ENCODE measurements at places on chromosomes 3 and 15.

- no peak for DNase-seq
These were observed 86.4 kb downstream of the TBL1XR1 start for GRCh38 chr3:177110895-177111294.

GRCh38 chr3:114496874-114497273 lies 203.0 kb downstream of the TIGIT start:
- no peak for DNase-seq

DNA sequence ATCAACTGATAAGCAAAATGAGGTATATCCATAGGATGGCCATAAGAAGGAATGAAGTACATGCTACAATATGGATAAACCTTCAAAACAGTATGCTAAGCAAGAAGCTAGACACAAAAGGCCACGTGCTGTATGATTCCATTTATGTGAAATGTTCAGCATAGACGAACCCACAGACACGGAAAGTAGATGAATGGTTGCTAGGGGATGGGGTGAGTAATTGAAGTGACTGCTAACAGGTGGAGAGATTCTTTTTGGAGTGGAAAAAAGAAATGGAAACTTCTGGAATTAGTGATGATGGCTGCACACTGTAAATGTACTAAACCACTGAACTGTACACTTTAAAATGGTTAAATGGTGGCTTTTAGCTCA lies 630 bp upstream of the EFCAB12 start:
- DNase-seq = no peak

DNA sequence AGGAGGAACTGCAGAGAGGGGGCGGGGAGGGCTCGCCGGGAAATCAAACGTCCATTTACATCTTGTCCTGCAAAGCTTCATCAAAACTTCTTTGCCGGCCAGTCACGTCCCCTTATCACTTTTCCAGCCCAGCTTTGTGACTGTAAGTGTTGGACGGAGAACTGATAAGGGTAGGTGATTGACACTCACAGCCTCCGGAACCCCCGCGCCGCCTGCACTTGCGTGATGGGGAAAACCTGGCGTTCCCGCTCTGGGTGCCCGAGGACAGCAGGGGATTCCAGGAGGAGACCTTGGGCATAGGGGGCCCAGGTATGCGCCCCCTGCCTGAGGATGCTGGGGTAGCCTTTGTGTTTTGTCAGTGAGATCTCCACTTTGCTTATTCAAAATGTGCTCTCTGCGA lies 72.8 kb upstream of the ANKRD34C start:
- no peak for DNase-seq

DNA sequence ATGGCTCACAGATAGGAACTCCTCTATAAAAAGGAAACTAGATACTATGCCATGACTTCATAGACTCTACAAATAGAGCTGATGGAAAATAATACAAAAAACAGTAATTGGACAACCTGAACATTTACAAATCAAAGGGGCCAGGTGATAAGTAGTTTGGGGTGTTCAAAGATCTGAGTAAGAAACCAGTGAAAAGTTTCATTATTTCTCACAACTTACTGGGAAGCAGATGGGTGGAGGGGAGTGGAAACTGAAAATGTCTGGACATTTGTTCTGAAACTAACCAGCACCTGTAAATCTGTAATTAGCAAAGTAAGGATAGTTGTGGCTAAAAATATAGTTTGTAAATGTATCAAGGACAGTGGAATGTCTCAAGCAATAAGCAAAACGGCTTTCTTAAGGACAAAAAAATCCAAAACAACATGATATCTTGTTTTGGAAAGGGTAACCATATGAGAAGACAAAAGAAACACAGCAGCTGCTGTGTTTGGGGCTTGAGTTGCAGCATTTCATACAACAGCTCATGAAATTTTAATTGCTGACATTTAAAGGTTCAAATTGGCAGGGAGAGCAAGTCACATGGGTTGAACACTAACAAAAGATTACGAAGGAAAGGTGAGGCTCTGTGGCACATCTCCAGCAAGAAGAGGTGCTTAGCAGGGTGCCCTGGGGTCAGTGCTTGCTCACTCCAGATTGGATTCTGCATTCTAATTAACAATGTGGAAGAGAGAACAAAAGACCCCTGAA lies 26.8 kb upstream of the THBS1 start:
- no peak for DNase-seq

GRCh38 chr15:49915822-49916221 lies 203.2 kb downstream of the ATP8B4 start:
- no peak for DNase-seq

- DNase-seq = no peak
These were observed 15.0 kb upstream of the KBTBD8 start for GRCh38 chr3:66983101-66983500.

DNA sequence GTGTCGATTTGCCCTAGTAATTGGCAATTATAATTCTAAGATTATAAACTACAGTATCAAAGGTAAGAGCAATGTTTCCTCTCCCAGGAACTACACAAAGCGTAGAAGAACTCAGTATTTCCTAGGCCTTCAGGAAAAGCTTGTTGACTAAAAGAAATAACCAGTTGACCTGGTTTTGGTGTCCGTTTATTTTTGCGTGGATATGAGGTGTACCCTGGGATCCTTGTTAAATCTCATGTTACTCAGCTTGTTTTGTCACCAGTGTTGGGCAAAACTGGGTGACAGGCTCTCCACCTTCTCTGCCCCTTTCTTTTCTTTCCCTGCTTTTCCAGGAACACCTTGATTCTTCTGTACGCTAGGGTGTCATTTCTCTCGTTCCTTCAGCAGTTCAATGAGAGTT lies 97.2 kb downstream of the CACNA1D start:
- DNase-seq = no peak

GRCh38 chr3:146929696-146930095 lies 324.6 kb upstream of the PLSCR5 start:
- DNase-seq = no peak

DNA sequence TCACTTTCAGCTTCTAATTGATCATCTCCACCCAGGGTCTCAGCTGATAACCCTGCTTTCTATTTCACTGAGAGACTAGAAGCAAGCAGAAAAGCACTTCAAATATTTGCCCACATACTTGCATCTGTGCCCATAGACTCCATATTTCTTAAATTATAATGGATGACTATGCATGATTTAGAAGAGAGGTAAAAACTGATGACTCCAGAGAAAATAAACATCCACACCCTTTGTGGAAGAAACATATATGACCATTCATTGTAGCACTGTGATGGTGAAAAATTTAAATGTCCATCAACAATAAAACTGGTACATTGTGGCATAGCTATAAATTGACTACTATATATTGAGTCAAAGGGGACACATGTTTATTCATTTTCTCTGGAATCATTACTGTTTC lies 7.1 kb upstream of the IGF2BP2 start:
- no peak for DNase-seq

DNA sequence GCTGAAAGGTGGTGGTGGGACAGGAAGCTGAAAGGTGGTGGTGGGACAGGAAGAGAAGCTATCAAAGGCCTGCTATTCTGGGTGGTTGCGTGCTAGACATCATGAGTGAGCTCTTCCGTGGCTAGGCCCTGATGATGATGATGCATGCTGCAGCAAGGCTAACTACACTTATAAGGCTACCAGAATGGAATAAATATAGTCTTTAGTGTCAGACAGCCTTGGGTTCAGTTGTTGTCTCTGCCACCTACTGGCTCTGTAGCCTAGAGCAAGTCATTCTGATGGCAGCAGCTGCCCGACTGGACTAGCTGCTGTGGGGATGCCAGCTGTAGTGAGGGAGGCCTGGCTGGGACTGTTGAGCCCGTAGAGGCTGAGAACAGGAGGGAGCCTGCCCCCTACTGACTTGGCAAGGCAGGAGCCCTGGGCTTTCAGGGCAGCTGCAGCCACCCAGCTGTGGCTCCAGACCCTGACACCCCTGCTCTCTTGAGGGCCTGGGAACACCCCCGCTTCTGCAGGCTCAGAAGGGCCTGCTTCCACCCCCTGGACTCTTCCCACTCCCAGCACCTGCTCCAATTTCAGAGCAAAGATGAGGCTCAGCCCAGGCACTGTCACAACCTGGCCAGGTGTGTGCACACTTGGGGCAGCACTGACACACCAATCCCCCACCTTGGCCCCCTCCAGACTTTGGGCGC lies 21.4 kb upstream of the ZBED2 start:
- DNase-seq = no peak

GRCh38 chr15:91223863-91224262 lies 123.8 kb downstream of the SV2B start:
- no peak for DNase-seq
